ENCODE measurements at places on chromosomes 4 and X.

GRCh38 chr4:120070196-120070595 lies 3.5 kb upstream of the MAD2L1 start:
- no peak for ATAC-seq

GRCh38 chr4:180106122-180106521 lies 2137.1 kb upstream of the TENM3 start:
- ATAC-seq = no peak

GRCh38 chrX:68895341-68895755 lies 66.5 kb downstream of the EFNB1 start:
- ATAC-seq = no peak

GRCh38 chr4:54439831-54440243 lies 210.7 kb downstream of the PDGFRA start:
- no peak for ATAC-seq

- ATAC-seq = no peak
These were observed 1.5 kb downstream of the FHDC1 start for GRCh38 chr4:152937336-152938236.

DNA sequence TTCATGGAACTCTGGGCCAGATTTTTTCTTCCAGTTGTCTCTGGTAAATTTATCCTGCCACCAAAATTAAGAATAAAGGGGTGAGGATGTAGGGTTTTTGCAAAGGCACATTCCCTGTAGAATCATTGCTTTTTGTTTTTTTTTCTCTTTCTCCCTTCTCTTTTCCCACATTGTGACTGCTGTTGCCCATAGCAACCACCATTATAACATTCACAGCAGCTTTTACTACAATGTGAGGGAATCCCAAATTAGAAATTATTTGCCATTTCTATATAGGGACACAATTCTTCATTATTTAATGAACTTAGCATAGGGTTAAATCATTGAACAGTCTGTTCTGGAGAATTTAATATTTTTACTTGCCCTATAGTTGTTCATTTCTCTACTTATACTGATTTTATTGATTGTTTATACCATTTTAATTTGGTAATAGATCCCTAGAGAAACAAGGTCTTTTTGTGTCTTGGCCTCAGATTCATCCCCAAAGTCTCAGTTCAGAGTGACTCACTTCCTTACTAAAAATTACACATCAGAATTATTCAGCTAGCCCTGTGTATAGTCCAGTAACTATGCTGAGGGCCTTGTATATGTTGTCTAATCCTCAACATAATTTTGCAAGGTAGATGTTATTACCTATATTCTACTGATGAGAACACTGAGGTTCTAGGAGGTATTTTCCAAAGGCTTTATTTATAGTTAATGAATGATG lies 80.8 kb upstream of the ANK2 start:
- no peak for ATAC-seq

GRCh38 chr4:108276690-108277089 lies 108.0 kb upstream of the LEF1 start:
- no peak for ATAC-seq

DNA sequence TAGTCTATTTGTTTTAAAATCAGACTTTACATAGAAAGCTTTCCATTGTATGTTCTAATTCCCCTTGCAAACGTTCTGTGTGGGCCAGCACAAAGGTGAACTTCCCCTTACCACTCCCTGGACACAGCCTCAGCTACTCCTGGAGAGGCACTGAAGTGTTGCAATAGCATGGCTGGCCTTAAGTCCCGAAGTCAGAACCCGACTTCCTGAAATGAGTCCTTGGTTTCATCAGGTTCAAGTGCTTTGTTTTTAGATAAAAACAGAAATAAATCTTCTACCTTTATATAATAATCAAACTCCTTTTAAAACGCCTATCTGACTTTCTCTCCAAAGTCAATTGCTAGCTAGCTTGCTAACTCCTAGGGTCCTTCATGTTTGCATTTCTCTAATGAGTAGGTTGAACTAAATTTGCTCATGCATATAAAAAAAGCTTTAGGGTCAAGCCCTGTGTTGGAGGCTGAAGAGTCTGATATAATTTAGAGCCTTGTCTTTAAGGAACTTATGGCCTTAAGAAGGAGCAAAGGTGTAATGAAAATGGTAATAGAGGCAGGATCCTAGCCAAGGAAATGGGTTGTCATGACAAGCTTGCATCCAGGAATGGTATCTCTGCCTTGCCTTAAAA lies 9.0 kb downstream of the BMP3 start:
- no peak for ATAC-seq

- ATAC-seq = no peak
These were observed 143.2 kb downstream of the KIT start for GRCh38 chr4:54800831-54801530.

DNA sequence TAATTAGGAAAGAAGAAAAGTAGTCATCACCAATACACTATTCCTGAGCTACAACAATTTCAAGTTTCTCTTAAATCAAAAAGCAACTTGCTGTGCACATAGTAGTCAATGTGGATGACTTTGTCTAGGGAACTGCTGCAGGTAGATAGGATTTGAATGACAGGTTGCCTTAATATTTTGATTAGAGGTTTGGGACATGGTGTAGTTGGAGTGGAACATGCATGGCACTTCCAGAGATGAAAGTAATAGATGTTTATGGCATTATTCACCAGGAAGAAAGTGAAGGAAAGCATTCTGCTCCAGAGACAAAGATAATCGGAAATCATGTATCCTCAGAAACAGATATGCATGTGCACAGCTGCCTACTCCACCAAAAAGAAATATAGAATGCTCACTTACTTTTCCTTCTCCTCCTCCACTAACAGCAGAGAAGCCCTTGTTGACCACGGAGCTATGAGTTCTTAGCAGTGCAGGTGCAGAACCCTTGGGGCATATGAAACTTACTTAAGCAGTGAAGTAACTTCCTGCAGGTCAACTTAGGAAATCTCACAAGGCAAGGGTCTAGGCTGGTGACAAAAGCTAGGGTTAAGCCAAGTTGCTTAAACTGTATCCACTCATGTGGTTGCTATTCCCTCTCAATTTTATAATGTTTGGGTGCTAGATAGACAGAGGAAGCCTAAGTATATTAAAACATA lies 390.8 kb downstream of the HNRNPD start:
- no peak for ATAC-seq

Data from activated CD4-positive, CD25-positive, alpha-beta regulatory T cell treated with anti-CD3 and anti-CD28 coated beads, Interleukin-2, amount 50 U/mL, for 24 hours (primary cell).